ENCODE measurements at places on chromosomes 5 and 9.

DNA sequence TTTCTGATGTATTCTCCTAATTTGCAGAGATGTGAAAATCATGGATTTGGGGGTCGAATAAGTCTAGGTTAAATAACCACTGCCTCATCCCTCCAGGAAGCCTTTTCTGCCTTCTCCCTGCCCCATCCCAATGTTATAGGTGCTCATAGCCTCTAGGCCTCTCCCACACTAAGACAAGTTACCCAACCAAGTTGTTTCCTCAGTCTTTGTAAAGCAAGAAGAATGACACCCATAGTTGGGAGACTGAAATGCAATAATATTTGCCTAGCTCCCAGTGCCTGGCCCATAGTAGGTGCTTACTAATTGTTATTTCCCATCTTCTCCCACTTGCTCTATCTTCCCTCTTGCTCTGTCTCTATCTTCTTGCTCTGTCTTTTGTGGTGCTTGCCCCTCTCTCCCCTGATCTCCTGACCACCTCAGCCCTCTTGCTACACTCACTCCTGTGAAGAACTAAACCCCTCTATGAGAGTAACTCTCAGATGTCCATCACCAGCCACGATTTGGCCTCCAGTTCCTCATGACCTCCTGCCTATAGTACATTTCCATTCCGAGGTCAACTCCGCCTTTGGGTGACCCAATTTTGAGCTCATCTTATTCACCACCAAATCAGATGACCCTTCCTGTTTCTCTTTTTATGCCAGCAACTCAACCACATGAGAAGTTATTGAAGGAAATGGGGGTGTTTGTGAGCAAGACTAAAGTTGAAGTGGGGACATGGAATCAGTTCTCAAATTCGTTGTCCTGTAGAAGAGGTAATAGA lies 7.0 kb downstream of the AFAP1L1 start:
- DNase-seq = no peak

- no peak for DNase-seq
Measured at GRCh38 chr9:127846443-127847177, 7.8 kb downstream of the ENG start.

GRCh38 chr5:124260921-124261515 lies 485.4 kb downstream of the ZNF608 start:
- no peak for DNase-seq

DNA sequence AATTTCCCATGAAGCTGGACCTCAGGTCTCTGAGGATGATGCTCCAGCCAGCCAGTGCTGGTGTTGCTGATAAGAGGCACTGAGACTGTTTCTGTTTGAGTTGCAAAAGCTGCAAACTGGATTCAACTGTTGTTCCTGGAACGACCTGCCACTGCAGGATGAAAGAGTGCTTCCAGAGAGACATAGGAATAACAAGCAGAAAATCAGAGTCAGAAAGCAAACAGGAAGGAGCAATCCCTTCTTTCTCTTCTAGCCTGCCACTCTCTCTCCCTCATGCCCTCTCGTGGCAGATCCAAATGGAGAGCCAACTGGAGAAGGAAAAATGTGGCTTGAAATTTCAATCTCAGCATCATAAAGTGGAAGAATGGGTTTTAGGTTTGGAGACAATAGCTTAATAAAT lies 110.4 kb downstream of the STARD4 start:
- DNase-seq = no peak

GRCh38 chr9:82957529-82958379 lies 105.2 kb downstream of the RASEF start:
- no peak for DNase-seq

GRCh38 chr5:10623305-10623910 lies 59.5 kb downstream of the ANKRD33B start:
- no peak for DNase-seq

DNA sequence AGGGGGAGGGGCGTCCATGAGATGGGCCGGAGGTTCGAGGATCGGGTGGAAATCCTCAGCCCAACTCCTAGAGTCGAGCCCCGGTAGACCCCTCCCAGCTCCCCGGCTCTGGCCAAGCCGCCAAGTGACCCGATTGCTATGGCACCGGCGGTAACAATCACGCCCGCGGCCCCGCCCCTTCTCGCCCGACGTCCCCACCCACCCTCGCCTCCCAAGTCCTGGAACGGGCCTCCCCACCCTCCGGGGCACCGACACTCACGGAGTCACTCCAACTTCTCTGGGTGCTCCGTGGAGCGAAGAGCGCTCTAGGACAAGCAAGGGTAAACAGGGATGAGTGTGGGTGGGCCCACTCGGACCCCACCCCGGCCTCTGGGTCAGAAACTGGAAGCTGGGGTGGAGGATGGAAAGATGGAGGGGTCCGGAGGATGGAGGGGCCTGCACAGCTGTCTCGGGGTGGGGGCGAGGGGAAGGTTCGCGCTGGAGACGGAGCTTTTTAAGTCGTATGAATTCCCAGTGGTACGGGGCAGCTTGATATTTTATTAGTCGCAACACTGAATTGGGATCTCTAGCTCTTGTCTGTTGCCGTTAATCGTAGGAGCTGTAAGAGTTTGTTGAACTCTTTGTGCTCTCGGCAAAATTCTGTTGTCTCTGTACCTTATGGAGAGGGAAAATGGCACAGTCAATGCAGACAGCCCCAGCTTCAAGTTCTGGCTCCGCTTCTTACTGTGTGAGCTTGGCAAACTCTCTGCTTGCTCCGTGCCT lies at the start of gene SPACA9:
TSS of gene SPACA9 (plus strand) at position 204 of the 762 bp plus-strand sequence. CDS start 5,050 bp downstream, outside the sequence.
- DNase-seq = peak; percentile 63

GRCh38 chr9:4116723-4117460 lies 183.0 kb downstream of the GLIS3 start:
- DNase-seq = no peak

DNA sequence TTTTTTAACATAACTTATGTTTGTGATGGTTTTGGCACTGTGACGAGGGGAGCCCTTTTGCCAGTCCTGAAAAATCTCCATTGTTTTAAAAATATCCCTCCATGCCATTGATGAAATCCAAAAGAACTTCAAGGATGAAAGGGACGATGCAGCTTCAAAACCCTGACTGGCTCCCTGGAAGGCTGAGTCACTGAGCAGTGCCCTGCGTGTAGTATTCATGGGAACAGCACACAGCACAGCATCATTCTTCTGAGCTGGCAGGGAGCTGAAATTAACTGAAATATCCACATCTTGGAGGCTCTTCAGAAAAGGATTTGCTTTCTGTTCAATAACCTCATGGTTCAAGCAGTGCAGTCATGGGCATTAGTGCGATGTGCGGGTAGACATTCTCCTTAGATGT lies 29.7 kb downstream of the PDE4D start:
- no peak for DNase-seq

DNA sequence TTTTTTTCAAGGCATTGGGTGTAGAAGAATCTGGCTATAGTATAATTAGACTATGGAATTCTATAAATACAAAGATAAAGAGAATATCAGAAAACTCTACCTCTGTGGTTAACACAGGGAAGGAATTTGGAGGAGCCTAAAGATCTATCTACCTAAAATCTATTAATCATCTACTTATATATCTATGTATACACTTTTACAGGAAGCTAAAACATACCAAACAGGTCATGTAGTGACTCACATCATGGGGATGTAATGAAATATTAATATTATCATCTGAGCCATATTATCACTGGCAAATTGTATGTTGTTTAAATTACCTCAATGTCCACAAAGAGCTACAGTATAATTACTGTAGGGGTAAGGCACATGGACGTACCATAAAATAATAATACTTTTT lies 1748.2 kb downstream of the EFNA5 start:
- DNase-seq = no peak

DNA sequence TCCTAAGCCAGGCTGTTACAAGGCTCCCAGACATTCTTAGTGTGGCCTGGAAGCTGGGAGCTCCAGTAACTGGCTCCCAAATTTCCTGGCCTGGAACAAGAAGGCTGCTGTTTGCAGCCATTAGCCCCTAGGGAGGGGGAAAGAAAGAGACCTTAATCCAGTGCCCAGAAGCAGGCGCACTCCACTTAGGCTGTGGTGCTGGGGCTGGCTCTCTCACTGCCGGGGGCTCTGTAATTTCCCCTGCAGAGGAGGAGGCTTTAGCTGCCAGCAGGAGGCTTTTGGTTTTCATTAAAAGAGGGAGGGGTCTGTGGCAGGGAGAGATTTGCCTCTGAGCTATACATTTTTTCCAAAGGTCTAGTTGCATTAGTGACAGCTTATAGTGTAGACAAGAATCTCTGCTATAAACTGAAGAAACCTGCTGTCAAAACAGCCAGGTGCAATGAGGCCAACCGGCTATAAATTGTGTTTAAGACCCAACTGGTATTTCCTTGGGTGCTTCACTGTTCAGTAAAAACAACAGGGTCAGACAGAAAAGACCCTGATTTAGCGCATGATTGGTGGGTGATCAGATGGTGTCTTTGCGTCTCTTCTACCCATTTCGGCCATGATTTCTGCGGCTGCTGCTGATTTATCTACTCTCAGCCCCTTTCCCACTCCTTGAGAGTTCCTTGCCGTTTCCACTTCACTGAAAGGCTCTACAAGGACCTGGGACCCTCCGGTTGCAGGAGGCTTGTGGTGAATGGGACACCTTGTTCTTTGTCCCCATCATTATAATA lies 254.6 kb downstream of the AOPEP start:
- DNase-seq = no peak

DNA sequence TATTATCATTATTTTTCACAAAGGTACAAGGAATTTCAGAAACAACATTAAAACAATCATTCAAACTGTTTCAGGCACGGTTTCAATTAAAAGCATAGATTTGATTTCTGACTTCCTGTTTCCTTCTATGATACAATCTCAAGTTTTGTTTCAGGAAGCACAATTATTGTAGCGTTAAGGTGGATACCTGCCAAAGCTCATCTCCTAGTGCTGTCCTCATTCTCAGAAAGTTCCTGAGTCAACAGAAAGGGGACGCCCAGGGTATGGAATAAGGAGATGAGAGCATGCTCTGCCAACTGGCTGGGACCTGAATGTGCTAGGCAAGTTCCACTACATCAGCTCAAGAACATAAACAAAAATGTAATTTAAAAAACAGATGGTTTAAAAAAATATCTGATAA lies 2.0 kb upstream of the TRIM14 start:
- peak; percentile 4 for DNase-seq

All from RWPE2 (cell line).